Liver (tissue), 10 donors: ENCODE measurements at places on chromosomes 6 and 20. TPM values are rescaled to one million over a fixed set of nuclear protein-coding genes. Genes with fewer than 3 reads are reported as not detected.

Gene HEY2
- 2.0 TPM for polyA plus RNA-seq

Gene ABHD16B
- polyA plus RNA-seq, result not detected

Gene MRAP2
- polyA plus RNA-seq, result 0.05 TPM

Gene SLC17A9
- polyA plus RNA-seq, result 56.0 TPM

Gene FOXC1
- 0.20 TPM for polyA plus RNA-seq

Gene ARHGAP40
- not detected for polyA plus RNA-seq

Gene DACT2
- 1.3 TPM for polyA plus RNA-seq

Gene MOG
- polyA plus RNA-seq, result not detected

Gene SLC24A3
- 0.43 TPM for polyA plus RNA-seq

Gene FAM217A
- not detected for polyA plus RNA-seq

Gene STMND1
- polyA plus RNA-seq, result 0.05 TPM
